ENCODE measurements at places on chromosomes 7 and 10.

DNA sequence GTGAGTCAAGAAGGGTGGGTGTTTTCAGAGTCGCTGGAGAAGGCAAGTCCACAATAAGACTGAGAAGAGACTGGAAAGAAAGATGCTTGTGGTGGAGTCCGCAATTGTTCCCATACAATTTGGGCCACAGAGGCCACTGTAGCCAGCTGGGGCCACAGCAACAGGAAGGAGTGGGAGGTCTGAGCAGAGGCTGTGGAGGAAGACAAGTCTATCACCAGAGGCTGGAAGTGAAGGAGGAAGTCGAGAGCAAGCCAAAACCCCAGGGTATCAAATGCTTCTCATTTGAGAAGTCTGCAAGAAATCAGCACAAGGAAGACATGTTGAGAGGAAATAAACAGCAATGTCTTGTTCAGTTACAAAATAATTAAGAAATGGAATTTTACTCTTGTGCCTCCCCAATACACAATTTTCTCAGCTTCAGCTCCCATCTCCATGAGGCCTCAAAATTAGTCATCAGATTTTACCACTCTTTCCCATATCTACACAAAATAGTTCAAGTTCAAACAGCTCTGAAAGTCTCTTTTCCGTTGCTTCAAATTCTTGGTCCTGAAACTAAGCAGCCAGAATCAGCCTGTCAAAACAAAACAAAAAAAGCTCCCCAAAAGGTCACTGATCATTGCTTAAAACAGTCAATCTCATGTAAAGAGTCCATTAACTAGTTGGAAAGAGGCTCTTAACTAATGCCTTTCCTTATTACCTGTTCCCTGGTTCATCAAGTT, 31.6 kb downstream of the SLC16A12 start:
- no peak for DNase-seq

GRCh38 chr7:30433082-30433481, 45.5 kb downstream of the NOD1 start:
- no peak for DNase-seq

DNA sequence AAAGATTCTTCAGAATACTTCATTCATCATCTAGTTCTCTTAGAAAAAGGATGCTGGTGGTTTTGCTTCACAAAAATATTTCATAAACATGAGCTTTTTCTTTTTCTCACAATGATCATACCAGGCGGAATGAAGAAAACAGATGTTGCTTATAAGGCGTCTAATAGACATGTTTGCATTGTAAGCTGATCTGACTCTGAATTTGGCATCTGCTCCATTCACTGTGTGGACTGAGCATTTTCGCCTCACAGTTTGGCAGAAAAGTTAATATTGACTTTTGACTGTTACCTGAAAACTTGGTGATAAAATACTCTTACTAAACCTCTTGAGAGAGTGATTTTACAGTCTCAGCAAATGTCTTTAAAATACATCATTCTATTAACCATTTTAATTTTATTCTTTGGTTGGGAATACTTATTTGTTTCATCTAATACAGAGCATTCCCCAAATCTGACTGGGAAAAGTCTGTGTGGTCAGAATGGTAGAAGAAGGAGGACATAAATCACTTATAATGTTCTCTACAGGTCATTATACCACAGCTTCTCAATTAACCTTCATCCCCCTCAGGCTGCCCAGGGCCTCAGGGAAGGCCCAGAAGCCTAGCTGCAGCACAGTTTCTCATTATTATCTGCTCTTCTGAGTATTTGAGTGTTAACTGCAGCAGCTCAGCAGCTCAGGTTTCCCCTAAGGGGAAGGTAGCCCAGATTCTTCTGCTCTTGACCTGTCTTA, 121.6 kb upstream of the KAT6B start:
- DNase-seq: no peak

- DNase-seq: peak; percentile 31
Measured at GRCh38 chr10:119268871-119269506, 61.6 kb downstream of the GRK5 start.

GRCh38 chr10:120505866-120506265, 48.8 kb downstream of the PLPP4 start:
- DNase-seq: no peak

- DNase-seq: no peak
Measured at GRCh38 chr10:35495521-35496119, 109.5 kb upstream of the GJD4 start.

DNA sequence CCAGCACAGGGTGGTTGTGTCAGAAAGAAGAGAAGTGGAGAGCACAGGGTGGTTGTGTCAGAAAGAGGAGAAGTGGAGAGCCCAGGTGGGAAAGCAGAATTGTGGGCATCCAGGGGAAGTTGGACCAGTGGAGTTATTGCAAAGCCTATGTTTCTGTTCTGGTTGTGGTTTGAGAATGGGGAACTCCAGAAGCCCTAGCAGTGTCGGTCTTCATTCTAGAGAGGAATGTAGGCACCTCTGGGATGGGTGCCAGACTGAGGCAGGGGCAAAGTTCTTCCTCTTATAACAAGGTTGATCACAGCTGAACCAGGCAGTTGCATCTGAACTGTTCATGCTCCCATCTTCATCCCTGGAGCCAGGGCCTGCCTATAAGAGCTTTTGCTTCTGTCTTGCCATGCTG, 954 bp downstream of the FSCN3 start:
- DNase-seq: no peak

DNA sequence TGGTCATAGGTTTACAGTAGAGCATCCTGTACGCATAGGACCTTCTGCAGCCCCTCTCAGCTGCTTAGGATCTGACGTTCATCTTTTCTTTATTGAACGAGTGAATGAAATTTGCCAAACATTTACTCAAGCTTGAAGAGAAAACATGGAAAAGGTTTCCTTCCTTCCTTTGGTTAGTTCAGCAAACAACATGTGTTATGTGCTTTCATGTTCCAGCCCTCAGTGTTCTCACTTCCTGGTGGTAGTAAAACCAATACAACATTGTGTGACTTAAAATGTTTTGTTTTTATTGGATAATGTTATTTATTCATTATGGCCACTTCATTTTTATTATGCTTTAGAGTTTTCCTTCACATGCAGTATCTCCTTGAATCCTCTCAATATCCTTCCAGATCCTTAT, 1.4 kb upstream of the CDCA7L start:
- no peak for DNase-seq

DNA sequence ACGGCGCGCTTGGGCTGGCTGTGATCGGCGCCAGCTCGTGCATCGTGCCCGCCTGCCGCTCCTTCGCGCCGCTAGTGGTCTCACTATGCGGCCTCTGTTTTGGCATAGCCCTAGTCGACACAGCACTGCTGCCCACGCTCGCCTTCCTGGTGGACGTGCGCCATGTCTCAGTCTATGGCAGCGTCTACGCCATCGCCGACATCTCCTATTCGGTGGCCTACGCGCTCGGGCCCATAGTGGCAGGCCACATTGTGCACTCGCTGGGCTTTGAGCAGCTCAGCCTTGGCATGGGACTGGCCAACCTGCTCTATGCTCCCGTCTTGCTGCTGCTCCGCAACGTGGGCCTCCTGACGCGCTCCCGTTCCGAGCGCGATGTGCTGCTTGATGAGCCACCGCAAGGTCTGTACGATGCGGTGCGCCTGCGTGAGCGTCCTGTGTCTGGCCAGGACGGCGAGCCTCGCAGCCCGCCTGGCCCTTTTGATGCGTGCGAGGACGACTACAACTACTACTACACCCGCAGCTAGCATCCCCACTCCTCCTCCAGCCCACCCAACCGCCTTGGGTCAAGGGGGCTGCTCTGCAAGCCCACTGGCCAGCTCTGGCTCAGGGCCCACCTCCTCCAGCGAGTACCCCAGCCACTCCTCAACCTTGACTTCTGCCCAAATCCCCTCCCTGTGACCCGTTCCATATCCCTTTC, 1.9 kb downstream of the SLC18A3 start:
- DNase-seq: no peak

DNA sequence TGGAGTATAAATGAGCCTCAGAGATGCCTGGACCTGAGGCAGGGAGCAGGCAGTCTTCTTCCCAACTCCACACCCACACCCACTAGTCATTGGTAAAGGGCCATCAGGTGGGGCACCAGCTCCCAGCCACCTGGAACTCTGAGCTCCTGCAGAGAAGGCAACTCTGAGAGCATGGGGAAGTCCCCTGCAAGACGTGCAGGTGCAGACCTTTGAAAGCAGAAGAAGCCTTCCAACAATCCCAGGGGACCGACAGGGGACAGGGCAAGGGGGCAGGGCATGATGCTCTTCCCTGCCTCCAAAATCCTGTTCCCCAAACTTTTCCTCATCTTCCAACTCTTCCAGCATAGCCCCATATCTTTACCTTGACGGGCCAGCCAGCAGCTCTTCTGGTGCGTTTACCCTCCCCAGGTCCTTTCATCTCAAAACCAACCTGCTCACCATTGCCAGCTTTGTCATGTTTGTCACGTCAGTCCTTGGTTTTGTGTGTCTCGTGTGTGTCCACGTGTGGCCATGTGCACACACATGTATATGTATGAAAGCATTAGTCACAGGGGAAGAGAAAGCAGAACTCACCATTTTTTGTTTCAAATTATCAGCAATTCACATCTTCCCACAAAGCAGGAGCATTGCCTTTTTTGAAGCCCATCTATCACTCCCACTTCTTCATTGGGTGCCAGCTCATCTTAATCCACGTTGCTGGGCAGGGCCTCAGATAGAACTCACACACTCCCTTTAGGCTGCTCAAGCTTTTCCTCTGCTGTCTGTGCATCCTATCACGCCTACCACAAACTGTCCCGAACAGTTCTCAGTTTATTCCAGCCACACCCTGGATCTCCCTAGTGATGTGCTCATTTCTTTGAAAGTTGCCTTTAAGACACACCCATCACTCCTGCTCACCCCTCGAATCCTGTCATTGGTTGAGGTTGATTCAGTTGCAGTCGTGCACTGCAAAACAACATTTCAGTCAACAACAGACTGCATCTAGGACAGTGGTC, 41.0 kb upstream of the AMPH start:
- no peak for DNase-seq

GRCh38 chr10:91879515-91880170, 29.6 kb downstream of the FGFBP3 start:
- no peak for DNase-seq

- no peak for DNase-seq
Measured at GRCh38 chr7:47580811-47581331, 1.0 kb downstream of the TNS3 start.

DNA sequence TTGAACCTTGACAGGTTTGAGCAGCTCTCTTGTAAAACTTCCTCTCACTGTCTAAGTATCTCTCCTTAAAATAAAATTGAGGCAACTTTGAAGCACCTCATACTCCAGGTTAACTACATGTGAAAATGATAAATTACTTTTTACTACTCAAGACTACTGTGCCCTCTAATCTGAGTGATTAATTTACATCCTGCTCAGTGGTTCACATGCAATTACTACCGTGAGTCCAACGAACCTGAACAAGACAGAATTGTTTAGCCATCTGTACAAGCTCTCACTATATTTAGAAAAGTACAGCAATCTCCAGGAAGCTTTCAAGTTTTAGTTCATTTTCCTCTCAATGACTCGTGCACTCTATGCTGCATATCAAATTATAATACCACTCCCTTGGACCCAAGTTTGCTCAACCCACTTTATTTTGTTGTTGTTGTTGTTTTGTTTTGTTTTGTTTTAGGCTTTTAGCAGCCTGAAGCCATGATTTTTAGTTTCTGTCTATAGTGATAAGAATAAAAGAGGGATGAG, 21.2 kb downstream of the PDE1C start:
- no peak for DNase-seq

DNA sequence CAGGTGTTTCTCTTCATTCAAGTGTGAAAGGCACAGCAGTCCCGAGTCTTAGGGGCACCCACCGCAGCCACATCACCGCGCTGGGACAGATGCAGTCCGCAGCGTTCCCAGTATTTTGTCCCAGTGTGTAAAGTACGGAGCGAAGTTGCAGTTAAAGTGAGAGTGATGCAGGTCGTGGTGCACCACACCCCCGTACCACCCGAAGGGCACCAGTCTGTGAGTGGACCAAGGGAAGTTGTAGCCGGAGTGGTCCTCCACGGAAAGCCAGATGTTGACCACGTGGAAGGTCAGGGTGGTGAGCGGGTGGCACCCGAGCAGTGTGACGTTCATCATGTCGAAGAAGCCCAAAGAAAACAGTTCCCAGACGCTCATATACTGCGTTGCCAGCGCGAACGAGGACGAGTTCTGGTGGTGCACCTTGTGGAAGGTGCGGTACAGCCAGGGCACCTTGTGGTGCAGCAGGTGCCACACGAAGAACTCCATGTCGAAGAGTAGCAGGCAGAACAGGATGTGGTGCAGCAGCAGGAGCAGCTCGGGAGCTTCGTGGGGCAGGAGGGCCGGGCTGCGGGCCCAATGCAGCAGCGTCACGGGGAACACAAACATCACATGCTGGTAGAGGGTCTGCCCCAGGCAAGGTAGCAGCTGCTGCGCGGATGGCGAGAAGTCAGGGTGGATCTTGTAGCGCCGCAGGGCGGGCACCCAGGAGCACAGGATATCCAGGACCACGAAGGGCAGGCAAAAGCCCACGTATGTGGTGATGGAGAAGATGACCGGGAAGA, 526 bp downstream of the CH25H start:
- no peak for DNase-seq

- no peak for DNase-seq
Measured at GRCh38 chr7:96521068-96521894, 188.4 kb downstream of the SEM1 start.

GRCh38 chr7:127780489-127780888, 128.5 kb downstream of the SND1 start:
- no peak for DNase-seq

GRCh38 chr10:16866541-16867275, 49.5 kb upstream of the RSU1 start:
- DNase-seq: no peak

DNA sequence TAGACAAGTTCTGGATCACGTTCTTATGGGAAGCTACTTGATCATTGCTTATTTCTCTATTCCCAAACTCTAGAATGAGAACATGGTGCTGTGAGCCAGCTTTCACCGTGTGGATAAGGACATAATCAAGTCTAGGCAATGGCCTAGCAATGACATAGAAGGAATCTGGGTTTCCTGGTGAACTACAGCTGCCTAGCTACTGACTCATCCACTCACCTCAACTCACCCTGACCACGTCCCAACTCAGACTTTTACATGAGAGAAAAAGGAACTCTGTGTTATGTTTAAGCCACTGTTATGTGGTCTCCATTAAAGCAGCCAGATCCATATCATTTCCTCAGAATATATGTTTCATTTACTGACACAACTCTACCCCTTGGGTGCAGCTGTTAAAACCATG, 18.8 kb upstream of the MET start:
- no peak for DNase-seq

- DNase-seq: no peak
Measured at GRCh38 chr7:113918946-113919345, at the start of gene PPP1R3A. PPP1R3A (minus strand) TSS chr7:113919009; CDS start chr7:113918996, 13 bp downstream.

Data from activated T-cell treated with anti-CD3 and anti-CD28 coated beads for 48 hours (primary cell).